ENCODE measurements at places on chromosomes 3 and 15.

DNA sequence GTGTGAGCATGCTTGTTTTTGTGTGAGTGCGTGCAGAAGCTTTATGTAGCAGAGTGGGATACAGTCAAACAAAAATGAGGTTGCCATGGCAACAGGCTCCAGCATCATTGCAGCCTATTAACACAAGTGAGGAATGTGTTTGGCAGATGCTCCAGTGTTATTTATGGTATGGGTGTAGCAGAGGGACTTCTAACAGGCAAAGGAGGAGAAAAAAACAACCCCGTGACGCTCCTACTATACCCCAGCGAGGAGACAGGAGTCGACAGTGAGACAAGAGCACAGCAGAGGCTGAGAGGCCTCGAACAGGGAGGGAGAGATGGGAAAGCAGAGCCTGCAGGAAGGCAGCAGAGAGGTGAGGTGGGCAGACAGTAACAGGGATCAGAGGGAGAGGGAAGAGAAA is 4.9 kb downstream of the ADCY5 start:
- DNase-seq = no peak

- DNase-seq = no peak
These were observed 61.6 kb downstream of the MEIS2 start for GRCh38 chr15:37038716-37039106.

DNA sequence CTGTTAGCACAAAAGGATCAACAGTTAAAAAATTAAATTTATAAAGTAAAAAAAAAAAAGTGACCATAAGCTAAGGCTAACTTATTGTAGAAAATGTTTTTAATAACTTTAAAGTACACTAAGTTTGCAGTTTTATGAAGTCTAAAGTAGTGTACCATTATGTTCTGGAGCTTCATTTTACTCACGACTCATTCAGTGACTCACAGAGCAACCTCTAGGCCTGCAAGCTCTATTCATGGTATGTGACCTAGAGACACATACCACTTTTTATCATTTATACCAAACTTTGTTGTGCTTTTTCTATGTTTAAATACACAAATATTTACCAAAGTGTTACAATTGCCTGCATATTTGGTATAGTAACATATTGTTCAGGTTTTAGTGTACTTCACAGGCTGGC is 1552.3 kb downstream of the OTOL1 start:
- DNase-seq = no peak

- no peak for DNase-seq
These were observed 993.4 kb downstream of the NAALADL2 start for GRCh38 chr3:175852560-175852959.

GRCh38 chr15:29920515-29920914 is 98.2 kb upstream of the TJP1 start:
- no peak for DNase-seq

Data from stimulated activated CD4-positive, alpha-beta T cell treated with anti-CD3 and anti-CD28 coated beads, TNF-alpha, amount 100 ng/mL, for 1 hour (primary cell).